CD4-positive, alpha-beta memory T cell (primary cell): ENCODE measurements at places on chromosomes 2 and 18. TPM values are rescaled to one million over a fixed set of nuclear protein-coding genes. Genes with fewer than 3 reads are reported as not detected.

DNA sequence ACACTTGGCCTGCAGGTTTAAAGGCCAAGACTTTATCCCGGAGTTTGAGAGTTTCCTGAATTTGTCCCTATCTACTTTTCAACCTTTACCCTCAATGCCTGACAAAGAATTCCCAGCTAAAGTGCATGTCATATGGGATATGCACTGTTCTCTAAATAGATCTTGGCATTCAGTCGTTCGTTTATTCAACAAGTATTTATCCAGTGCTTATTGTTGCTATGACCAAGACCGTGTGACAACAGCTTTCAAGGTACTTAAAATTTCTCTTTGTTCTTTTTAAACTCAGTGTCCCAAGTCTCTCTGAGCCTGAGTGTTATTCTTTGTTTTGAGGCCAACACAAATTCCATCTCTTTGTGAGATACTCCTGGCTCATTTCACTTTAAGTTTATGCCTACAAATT, 133.4 kb downstream of the RGPD3 start:
- H3K27me3 ChIP-seq, result no peaks in the 10 kb centered on the region
- no peaks in the 10 kb centered on the region for H3K36me3 ChIP-seq
- no peaks in the 10 kb centered on the region for H3K4me1 ChIP-seq
- no peak overlapping the region for H3K4me3 ChIP-seq
- no peak overlapping the region for H3K27ac ChIP-seq
- no peak for DNase-seq

DNA sequence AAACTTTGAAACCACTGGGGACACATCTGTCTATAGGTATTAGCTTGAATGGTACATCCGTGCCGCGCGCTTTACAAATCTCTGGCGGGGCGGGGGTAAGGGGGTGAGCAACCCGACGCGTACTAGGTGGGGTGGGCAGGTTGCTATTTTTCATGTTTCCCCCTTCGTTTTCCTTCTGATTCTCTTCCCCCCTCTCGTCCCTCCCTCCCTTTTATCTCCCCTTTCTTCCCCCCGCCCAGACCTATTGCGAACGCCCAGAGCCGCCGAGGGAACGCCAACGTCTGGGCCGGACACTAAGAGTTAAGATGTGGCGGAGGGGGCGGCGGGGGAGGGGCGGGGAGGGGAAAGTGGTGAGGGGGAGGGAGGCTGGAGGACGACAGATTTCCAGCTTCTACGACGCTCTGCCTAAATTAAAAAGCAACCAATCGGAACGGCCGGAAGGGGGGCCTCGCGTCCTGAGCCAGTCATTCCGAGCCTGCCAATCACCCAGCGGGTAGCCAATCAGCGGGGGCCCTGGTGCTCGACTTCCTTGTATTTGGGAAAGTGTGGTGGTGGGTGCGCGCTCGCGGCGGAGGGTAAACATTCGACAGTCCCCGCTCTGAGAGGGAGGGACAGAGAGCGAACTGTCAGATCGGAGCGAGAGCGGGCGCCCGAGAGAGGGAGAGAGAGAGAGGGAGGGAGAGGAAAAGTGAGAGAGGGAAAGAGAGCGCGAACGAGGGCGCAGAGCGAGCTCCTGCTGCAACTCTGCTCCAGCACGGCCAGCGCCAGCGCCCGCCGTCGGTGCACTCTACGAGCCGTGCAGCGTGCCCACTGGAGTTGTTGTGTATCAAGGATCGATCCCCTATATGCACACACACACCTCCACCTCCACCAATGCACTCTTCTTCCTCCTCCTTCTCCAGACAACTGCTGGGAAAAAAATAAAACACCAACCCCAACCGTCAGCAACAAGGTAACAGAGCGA, at the start of gene POU3F3:
Gene POU3F3, plus strand, starts transcription at position 582 of the 964 bp plus-strand sequence. CDS start 1,396 bp downstream, outside the sequence.
- peaks cover 41% of the 10 kb centered on the region for H3K27me3 ChIP-seq
- DNase-seq, result no peak
- H3K36me3 ChIP-seq, result no peaks in the 10 kb centered on the region
- H3K4me1 ChIP-seq, result peaks cover 31% of the 10 kb centered on the region

- no peak for DNase-seq
- no peaks in the 10 kb centered on the region for H3K4me1 ChIP-seq
- H3K4me3 ChIP-seq, result no peak overlapping the region
- H3K27ac ChIP-seq, result no peak overlapping the region
- no peaks in the 10 kb centered on the region for H3K36me3 ChIP-seq
These were observed 78.7 kb downstream of the USP40 start for GRCh38 chr2:233487748-233488345.

DNA sequence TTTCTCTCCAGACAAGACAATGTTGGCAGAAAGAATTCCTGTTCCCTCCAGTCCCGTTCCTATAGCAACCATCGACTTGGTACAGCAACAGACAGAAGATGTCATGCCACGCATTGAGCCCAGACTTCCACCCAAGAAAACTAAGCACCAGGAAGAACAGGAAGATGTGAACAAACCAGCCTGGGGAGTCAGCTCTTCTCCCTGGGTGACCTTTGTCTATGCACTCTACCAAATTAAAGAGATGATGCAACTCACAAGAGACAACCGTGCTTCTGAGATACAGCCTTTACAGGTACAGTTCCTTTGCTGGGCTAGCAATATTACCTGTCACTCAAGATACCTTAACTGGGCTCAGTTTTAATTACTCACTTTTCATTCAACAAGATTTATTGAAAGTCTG, 37.1 kb downstream of the NEMP2 start:
- peaks cover 25% of the 10 kb centered on the region for H3K36me3 ChIP-seq
- no peaks in the 10 kb centered on the region for H3K27me3 ChIP-seq
- no peak for DNase-seq
- no peak overlapping the region for H3K27ac ChIP-seq
- no peak overlapping the region for H3K4me3 ChIP-seq

GRCh38 chr18:25979369-25980040, 110.9 kb downstream of the SS18 start:
- no peak for DNase-seq
- H3K36me3 ChIP-seq, result no peaks in the 10 kb centered on the region
- no peaks in the 10 kb centered on the region for H3K27me3 ChIP-seq
- no peaks in the 10 kb centered on the region for H3K4me1 ChIP-seq

Gene ALPI
- polyA plus RNA-seq, result not detected

GRCh38 chr2:48600204-48600813, 17.3 kb upstream of the GTF2A1L start:
- H3K4me1 ChIP-seq, result no peaks in the 10 kb centered on the region
- H3K27me3 ChIP-seq, result no peaks in the 10 kb centered on the region
- no peaks in the 10 kb centered on the region for H3K36me3 ChIP-seq
- peak; percentile 9 for DNase-seq

Gene IL37
- polyA plus RNA-seq, result not detected

Gene HADHB
- 115 TPM for polyA plus RNA-seq

GRCh38 chr2:182540252-182540651, 113.4 kb upstream of the PDE1A start:
- H3K27ac ChIP-seq, result no peak overlapping the region
- DNase-seq, result no peak
- H3K4me3 ChIP-seq, result no peak overlapping the region

DNA sequence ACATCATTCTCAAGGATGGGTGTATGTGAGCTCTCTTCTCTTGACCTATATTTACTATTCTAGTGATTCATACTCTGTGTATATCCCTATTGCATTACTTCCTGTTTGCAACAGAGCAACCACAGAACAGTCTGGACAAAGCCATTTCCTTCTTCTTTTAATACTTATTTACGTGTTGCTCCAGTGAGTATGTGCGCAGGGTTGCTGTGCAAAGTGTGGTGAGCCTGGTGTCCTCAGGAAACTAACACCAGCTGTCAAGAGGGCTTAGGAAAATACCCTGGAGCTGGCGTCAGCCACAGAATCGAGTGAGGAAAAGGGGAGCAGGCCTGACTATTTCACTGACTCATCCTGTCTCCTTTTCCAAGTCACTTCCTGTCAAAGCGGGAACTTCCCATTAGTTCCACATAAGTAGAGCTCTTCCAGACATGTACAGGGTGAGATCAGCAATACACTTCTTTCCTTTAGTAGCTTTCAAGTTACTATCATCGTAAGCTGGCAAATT, 214.1 kb upstream of the COPS8 start:
- no peak overlapping the region for H3K4me3 ChIP-seq
- H3K27me3 ChIP-seq, result no peaks in the 10 kb centered on the region
- H3K4me1 ChIP-seq, result no peaks in the 10 kb centered on the region
- H3K36me3 ChIP-seq, result no peaks in the 10 kb centered on the region
- H3K27ac ChIP-seq, result no peak overlapping the region

Gene DNER
- polyA plus RNA-seq, result not detected

GRCh38 chr2:216279459-216279858, 92.8 kb downstream of the MARCHF4 start:
- H3K27me3 ChIP-seq, result no peaks in the 10 kb centered on the region
- no peak overlapping the region for H3K27ac ChIP-seq
- no peak for DNase-seq
- no peak overlapping the region for H3K4me3 ChIP-seq

DNA sequence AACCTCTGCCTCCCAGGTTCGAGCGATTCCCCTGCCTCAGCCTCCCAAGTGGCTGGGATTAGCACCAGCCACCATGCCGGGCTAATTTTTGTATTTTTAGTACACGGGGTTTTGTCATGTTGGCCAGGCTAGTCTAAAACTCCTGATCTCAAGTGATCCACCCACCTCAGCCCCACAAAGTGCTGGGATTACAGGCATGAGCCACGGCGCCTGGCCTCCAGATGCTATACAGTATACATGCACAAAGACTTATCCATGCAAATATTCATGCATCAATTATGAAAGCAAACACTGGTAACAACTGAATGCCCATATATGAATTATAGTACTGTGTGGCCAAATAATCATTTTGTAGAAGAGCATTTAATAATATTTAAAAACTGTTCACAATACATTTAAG, 36.0 kb upstream of the SOS1 start:
- H3K4me3 ChIP-seq, result no peak overlapping the region
- no peaks in the 10 kb centered on the region for H3K27me3 ChIP-seq
- H3K27ac ChIP-seq, result no peak overlapping the region
- DNase-seq, result no peak
- no peaks in the 10 kb centered on the region for H3K4me1 ChIP-seq

DNA sequence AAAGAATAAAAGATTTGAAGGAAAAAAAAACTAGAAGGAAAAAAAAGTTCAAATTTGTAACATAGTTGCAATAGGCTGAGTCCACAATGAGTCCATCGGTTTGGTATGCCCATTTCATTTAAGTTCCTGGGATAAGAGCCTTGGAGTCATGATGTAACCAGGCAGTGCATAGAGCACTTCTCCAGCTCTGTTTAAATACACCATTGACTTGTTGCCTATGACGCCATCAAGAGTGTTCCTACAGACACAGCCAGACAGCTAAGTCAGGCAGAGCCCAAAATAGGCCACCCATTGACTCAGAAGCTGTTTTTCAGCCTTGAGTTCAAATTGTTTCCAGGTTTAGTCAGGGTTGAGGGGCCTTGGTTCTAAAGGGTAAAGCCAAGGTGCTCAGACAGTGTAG, 44.9 kb downstream of the SOCS6 start:
- H3K27me3 ChIP-seq, result no peaks in the 10 kb centered on the region
- H3K36me3 ChIP-seq, result no peaks in the 10 kb centered on the region
- no peak for DNase-seq
- no peaks in the 10 kb centered on the region for H3K4me1 ChIP-seq
- H3K4me3 ChIP-seq, result no peak overlapping the region

- no peak for DNase-seq
- H3K36me3 ChIP-seq, result no peaks in the 10 kb centered on the region
- no peaks in the 10 kb centered on the region for H3K4me1 ChIP-seq
- H3K27ac ChIP-seq, result no peak overlapping the region
- H3K4me3 ChIP-seq, result no peak overlapping the region
These were observed 110.0 kb downstream of the FEZ2 start for GRCh38 chr2:36487947-36488346.

GRCh38 chr18:24219561-24220317, 80.9 kb downstream of the CABYR start:
- H3K4me3 ChIP-seq, result no peak overlapping the region
- H3K27me3 ChIP-seq, result no peaks in the 10 kb centered on the region
- no peaks in the 10 kb centered on the region for H3K36me3 ChIP-seq
- H3K27ac ChIP-seq, result no peak overlapping the region

Gene RSAD2
- 5.1 TPM for polyA plus RNA-seq

- no peak for DNase-seq
- H3K36me3 ChIP-seq, result no peaks in the 10 kb centered on the region
- H3K27me3 ChIP-seq, result no peaks in the 10 kb centered on the region
- no peaks in the 10 kb centered on the region for H3K4me1 ChIP-seq
These were observed 546.7 kb downstream of the EPHA4 start for GRCh38 chr2:221025398-221025797.

DNA sequence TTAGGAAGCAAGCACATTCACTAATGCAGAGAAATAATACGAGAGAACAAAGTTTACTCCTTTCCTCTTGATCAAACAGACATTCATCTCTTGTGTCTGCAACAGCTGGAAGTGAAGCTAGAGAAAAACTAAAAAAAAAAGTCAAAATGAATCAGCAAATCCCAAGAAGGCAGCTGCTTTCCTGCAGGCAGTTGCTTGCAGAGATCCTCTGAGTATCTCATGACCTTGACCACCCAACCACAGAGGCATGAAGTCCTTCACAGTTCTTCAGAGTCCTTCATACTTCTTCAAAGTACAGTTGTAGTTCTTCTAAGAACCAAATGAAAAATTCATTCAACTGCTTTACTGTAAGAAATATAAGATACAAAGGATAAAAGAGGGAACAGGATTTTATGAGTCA, 97.2 kb upstream of the ACVR1C start:
- H3K4me3 ChIP-seq, result no peak overlapping the region
- no peaks in the 10 kb centered on the region for H3K27me3 ChIP-seq
- H3K36me3 ChIP-seq, result no peaks in the 10 kb centered on the region
- no peaks in the 10 kb centered on the region for H3K4me1 ChIP-seq

DNA sequence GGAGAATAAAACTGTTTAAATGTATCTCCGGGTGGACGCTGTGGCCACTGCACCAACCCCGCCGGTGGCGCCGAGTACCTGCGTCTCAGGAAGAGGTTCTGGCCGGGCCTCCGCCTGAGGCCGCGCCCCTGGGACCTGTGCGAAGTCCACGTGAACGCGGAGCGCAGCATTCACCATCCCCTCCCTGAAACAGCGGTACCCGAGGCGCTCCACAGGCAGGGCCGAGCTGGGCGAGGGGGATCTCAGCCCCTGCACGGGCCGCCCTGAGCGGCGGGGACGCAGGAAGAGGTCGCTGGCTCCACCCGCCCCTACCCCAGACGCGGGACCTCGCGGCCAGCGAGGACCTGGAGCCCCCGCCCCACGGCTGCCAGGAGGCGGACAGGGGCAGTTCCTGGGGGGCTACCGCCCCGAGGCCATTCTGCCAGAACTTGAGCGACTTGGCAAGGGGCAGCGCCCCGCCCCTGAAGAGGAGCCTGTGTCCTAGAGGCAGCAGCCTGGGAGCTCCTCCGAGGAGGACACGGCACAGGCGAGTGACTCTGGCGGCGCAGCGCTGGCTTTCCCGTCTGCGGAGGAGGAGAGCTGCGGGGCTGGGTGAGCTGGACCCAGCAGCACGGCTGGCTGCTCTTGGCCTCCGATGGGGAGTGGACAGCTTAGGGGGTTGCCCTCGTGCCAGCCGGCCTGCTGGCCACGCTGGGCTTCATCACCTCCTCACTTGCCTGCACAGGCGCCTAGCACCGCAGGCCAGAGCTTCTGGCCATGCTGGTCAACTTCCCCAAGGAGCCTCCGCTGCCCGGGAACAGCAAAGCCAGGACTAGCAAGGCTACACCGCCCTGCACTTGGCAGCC, 9.7 kb upstream of the TEKT4 start:
- no peak overlapping the region for H3K4me3 ChIP-seq
- no peaks in the 10 kb centered on the region for H3K27me3 ChIP-seq
- no peaks in the 10 kb centered on the region for H3K4me1 ChIP-seq
- no peak overlapping the region for H3K27ac ChIP-seq
- no peaks in the 10 kb centered on the region for H3K36me3 ChIP-seq
- no peak for DNase-seq

Gene FBXO41
- not detected for polyA plus RNA-seq
